ENCODE measurements at places on chromosomes 2 and 18.

DNA sequence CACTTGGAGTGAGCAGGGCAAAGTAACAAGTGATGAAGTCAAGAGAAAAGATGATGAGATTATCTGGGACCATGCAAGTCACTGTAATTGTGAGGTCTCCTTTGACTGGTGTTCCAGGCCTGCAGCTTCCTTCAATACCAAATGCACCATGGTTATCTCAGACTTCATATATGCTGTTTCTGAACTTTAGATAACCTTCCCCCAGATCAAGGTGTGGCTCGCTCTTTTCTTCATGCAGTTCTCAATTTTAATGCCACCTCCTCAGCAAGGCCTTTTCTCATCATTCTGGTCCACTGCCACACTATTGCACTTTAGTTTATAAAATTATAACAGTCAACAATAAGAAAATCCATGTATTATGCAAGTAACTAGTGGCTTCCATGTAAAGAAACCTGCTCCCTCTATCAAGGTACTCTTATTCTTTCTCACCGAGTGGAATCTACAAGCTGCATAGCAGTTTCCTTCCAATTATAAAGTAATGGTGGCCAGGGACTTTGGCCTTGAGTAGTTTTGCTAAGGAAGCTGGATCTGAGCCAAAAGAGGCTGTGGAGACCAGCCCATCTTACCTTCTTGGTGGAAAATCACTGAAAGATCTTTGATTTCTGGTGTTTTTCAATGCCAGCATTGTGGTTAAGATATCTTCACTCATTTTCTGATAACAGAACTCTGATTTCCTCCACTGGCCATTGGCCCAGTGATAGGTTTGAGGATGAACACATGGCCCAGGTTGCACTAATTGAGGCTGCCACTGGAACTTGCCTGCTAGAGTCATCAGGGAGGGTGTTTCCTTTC lies 113.6 kb downstream of the KCNE4 start:
- no peak for DNase-seq

GRCh38 chr2:189116087-189116486 lies 63.5 kb downstream of the COL5A2 start:
- no peak for DNase-seq

DNA sequence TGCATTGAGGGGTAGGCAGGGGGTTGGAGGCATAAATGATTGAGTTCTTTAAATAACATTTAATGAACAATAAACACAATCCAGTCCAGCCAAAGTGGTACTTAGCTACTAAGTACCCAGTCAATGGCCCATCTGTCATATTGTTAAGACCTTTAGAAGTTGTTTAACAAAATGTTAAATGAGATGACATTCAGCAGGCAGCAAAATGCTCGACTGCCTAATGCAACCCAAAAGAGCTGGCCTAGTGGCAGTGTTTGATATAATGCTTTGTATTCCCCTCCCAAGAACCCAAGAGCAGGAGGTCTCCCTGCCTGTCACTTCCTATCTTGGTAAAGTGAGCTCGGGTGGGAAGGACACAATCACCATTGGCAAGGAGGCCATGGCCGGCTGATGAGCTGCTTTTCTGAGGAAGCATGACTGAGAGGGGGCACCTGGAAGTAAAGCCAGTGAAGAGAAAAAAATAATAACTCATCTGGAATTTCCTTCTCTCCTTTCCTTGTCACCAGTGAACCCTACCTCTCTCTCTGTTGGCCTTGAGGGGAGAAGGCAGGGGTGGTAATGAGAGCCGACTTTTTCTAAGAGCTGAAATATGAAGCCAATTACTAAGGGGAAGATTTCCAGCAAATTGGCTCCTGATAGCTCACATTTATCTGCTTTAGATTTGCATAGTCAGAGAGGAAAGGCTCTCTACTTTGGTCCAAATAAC lies 140.6 kb downstream of the C1D start:
- no peak for DNase-seq

GRCh38 chr2:103293067-103293741 lies 531.4 kb downstream of the TMEM182 start:
- DNase-seq = peak; percentile 66

DNA sequence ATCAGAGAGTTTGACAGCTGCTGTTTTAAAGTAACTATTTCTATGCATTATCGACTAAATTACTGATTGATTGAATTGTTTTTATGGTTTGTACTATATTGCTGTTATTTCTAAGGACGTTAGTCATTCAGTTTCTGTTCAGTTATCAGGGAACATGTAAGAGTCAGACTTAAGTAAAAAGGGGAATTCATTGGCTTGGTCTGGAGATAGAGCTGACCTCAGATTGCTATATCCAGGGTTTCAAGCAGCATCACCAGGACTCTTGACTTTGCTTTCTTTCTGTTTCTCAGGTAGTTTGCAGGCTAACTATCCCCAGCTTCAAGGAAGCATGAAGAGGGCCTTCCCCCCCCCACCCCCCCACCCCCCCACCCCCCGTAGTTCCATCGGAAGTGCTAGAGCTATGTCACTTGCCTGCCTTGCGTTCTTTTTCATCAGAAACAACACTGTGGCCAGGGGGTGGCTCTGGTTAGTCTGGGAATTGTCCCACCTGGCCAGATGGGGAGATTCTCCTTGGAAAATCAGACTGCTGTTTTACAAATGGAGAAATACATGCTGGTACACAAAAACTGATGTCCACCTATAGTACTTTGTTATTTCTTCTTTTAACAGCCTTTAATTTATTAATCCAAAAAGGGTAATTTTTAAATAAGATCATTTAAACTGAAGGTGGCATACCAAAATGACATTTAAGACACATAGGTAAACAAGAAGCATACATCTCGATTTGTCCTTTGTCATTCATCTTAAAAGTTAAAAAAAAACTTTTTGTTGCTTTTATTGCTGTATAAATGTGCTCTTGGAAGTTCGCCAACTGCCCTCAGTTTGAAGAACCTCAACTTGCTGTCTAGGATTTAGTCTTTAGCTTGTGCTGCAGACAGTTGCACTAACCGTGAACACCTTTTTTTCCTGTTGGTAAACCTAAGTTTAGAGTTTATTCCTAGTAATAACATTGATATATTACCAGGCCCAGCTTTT lies 9.4 kb downstream of the SMAD4 start:
- DNase-seq = no peak

DNA sequence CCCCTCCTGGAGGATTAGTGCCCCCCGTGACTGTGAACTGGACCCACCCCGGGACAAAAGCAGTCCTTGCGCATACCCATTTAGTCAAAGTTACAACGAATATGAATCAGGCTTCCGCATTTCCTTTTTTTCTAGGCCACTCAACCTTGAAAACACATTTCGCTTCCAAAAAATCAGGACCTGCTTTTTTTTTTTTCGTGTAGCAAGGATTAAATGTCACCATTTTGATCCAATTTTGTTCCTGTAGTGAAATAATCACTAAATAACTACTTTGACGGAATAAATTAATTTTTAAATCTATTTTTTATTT lies 464 bp upstream of the FTCDNL1 start:
- DNase-seq = no peak

GRCh38 chr2:12442476-12442847 lies 274.3 kb upstream of the TRIB2 start:
- DNase-seq = no peak

DNA sequence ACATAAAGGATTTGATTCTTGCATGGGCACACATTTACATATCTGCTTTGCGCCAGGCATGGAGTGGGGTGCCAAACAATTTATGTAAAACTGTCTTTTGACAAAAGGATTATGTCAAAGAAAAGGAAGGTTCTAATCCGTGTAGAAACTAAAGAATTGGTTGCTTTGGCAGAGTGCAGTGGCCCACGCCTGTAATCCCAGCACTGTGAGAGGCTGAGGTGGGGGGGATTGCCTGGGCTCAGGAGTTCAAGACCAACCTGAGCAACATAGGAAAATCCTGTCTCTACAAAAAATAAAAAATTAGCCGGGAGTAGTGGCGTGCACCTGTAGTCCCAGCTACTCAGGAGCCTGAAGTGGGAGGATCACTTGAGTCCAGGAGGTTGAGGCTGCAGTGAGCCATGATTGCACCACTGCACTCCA lies 1.1 kb upstream of the MTERF4 start:
- DNase-seq = no peak

DNA sequence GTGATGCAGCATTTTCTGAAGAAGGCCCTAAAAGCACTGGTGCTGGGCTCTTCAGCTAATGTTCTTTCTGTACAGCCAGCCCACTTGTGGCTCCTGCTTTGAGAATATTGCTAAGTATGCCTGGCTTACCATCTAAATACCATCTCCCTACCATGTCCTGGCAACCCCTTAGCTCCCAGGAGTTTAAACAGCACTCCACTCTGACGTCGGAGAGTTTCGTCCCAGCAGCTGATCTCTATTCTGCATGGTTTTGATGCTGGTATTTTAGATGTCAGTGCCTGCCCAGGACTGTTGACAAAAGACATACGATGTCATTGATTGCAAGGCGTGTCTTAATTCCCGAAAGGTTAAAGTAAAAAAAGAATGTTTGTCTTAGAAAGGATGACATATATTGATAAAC lies 47.0 kb upstream of the AFF3 start:
- no peak for DNase-seq

DNA sequence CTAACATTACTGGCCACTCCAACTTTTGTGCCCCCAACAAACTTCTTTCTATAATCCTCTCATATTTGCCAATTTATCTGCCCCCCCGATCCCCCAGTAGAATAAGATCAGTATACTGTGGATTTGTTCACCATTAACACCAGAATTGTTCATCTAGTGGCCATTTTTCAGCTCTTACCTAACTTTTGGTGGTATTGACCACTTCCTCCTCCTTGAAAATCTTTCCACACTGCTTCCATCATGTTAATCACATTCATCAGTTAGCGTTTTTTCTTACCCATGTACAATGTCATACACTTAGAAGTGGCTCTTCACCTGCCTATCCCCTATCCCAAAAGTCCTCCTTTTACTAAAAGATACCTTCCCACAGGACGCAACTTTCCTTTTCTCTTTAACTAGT lies 6.1 kb downstream of the IMPACT start:
- no peak for DNase-seq

- DNase-seq = no peak
These were observed 36.6 kb downstream of the FEZ2 start for GRCh38 chr2:36561237-36561944.

- DNase-seq = no peak
These were observed 232.4 kb downstream of the CALCRL start for GRCh38 chr2:187215532-187216240.

- no peak for DNase-seq
These were observed 99.5 kb upstream of the MMADHC start for GRCh38 chr2:149687052-149687427.

DNA sequence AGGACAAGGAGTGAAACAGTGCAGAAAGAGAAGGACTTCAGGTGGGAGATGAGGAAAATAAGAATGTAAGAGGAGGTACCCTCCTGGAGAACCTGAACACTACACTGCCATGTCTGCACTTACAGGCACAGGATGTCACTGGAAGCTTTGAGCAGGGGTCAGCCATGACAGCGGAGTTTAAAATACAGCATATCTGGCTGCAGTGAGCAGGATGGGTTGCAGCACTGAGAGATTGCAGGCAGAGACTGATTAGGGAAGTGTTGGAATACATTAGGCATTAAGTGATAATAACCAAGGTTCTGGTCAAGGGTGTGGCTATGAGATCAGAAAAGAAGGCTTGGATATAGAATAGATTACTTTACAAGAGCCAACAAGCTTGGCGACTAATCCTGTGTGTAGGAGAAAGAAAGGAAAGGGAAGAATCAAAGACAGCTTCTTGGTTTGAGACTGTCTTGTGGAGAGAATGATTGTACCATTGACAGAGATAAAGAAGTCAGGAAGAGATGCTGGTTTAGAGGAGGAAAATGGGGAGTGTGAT lies 171.1 kb upstream of the RBMS1 start:
- DNase-seq = no peak

GRCh38 chr2:78465707-78466106 lies 559.8 kb upstream of the REG3G start:
- DNase-seq = no peak

- DNase-seq = no peak
These were observed 928.5 kb upstream of the CELF4 start for GRCh38 chr18:38494065-38494464.

DNA sequence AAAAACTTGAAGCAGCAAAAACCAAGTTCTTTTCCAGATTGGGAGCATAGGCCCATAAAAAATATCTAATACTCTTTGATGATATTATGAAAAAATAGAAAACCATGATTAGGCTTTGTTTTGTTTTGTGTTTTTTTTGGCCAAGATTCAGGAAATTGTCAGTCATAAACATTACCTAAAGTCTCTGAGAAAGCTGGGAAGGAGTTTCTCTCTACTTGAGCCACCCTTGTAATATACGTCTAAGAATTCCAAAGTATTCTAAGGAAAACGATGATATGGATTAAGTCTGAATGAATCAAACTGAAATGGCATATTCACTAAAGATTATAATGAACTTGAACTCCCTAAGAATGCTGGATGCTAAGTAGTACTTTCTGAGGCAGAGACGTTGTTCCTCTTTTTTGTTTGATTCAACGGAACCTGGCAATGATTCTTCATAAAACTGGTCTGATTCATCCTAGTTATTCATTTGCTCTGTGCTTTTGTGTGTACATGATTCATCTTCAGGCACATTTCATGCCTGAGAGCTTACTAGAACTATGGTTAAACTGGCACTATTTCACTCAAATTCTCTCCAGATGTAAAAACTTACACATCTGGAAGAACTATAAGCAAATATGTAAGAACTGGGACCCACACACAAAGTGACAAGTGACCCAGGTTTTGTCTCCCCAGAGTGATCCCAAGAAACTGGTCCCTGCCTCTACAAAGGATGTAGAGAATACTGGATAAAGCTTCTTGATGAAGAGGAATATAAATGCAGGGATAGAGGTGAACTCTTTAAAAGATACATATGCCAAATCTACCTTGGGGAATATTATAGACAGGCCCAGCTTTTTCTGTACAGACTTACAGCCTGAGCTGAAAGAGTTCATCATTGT lies 159.7 kb downstream of the DOCK10 start:
- DNase-seq = no peak

- no peak for DNase-seq
These were observed 60.4 kb downstream of the PID1 start for GRCh38 chr2:229210641-229211040.

GRCh38 chr2:170820757-170821530 lies 4.3 kb downstream of the GAD1 start:
- DNase-seq = no peak
